ENCODE measurements at places on chromosomes 7 and 10. TPM values are rescaled to one million over a fixed set of nuclear protein-coding genes. Genes with fewer than 3 reads are reported as not detected.

- DNase-seq: no peak
These were observed 65.8 kb upstream of the EMX2 start for GRCh38 chr10:117476716-117477115.

DNA sequence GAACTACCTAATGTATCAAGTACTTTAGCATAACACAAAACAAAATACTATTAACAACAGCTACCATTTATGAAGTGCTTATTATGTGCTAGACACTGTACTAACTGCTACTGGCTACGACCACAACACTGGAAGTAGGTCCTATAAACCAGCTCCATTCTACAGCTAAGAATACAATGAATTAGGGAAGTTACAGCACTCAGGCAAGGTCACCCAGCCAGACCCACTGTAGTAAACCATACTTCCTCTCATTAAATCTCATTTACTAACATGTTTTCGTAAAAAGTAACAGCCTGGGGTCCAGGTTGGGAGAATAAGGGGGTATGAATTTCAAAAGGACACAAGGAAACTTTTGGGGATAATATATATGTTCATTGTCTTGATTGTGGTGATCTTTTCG, 25.4 kb downstream of the NAPEPLD start:
- DNase-seq: no peak

GRCh38 chr10:113080925-113081229, 130.8 kb downstream of the TCF7L2 start:
- no peak for DNase-seq

CLDN4 gene
- 1.0 TPM for total RNA-seq

DOCK1 gene
- total RNA-seq: not detected

GRCh38 chr7:36673703-36674102, 50.6 kb downstream of the AOAH start:
- DNase-seq: no peak

DNA sequence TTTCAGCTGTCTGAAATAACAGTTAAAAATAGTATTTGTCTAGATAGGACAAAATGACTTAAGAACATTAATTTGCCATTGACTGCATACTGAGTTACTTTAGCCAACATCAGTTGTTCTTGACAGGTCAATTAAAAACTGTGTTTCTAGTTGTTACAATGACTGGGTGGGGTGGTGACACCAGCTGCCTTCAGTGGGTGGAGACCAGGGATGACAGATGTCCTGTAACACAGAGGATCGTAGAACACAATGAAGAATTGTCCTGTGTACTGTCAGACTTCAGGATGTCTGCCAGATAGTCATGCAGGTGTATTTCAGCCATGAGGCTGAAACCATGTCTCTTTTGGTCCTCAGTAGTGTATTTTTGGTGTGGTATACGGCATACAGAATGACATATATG, 24.4 kb downstream of the TRUB1 start:
- no peak for DNase-seq

DNA sequence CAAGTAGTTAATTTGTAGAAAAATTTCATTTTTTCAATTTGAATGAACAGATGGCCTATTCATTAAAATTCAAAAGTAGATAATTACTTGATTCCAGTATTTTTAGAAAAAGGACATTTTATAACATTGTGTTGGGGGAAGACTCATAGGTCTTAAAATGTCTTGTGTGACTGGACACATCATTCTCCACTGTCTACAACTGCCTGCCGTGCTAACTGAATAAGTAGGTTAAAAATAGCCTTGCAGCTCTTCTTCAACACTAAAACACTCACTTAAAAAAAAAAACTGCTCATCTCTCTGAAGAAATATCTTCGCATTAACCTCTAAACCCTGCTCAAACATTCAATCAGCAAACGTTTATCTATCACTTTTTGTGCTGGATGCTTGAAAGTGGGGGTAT, 253.8 kb downstream of the CSTF2T start:
- DNase-seq: no peak

- DNase-seq: no peak
These were observed 219.1 kb upstream of the KLF6 start for GRCh38 chr10:4004144-4004543.

C10orf53 gene
- total RNA-seq: not detected

DNA sequence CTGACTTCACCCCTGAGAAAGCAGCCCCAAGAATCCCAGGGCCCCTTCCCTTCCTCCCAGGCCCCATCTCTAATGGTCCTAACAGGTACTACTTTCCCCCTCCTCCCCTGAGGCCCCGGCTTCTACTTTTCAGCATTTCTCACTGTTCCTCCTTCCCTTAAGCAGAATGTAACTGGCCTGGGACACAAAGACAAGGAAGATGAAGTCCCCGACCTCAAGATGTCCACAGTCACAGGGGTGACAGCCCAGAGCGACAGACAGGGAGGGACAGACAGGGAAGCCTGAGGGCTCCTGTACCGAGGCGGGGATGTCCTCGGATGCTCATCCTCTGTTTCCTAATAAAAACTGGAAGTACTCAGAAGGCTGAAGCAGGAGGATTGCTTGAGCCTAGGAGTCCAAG, 11.6 kb downstream of the AOC1 start:
- DNase-seq: no peak

- DNase-seq: no peak
These were observed 80.0 kb downstream of the PAX2 start for GRCh38 chr10:100825325-100825875.

- DNase-seq: no peak
These were observed 303.3 kb upstream of the IGFBP3 start for GRCh38 chr7:46224363-46224762.

ZNF853 gene
- 0.48 TPM for total RNA-seq
